ENCODE measurements at places on chromosomes 16 and 17.

- no peak for DNase-seq
Observed at GRCh38 chr16:84508502-84508901, 4.0 kb upstream of the MEAK7 start.

DNA sequence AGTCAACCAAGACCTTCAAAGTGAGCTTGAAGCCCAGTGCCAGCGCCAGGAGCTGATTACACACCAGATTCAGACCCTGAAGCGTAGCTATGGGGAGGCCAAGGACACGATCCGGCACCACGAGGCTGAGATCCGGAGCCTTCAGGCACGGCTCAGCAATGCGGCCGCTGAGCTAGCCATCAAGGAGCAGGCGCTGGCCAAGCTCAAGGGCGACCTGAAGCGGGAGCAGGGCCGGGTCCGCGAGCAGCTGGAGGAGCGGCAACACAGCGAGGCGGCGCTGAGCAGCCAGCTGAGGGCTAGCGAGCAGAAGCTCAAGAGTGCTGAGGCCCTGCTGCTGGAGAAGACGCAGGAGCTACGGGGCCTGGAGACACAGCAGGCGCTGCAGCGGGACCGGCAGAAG is 42.0 kb downstream of the PLD6 start:
- DNase-seq = no peak

- DNase-seq = no peak
Observed at GRCh38 chr16:81852347-81852746, 73.3 kb downstream of the PLCG2 start.

- no peak for DNase-seq
Observed at GRCh38 chr16:19963301-19963700, 78.7 kb upstream of the GPRC5B start.

- no peak for DNase-seq
Observed at GRCh38 chr16:23016368-23016767, 132.9 kb downstream of the USP31 start.

GRCh38 chr17:79355165-79355564 is 255.7 kb downstream of the RBFOX3 start:
- DNase-seq = no peak

GRCh38 chr17:19955099-19955498 is 22.5 kb downstream of the AKAP10 start:
- DNase-seq = no peak

- peak; percentile 23 for DNase-seq
Observed at GRCh38 chr17:15238057-15238456, 27.1 kb downstream of the PMP22 start.

DNA sequence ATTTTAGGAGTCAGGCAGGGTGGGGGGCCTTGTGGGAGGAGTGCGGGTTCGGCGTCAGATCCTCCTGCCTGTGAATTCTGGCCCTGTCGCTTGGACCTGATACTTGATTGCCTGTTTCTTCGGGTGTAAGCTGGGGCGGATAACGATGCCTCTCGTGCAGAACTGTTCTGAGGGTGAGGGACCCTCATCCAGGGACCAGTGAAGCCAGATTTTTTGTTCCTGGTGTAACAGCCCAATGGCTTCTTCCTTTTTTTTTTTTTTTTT is 1.3 kb downstream of the TBCD start:
- no peak for DNase-seq

GRCh38 chr17:28505986-28506665 is at the start of gene FOXN1:
Gene FOXN1, plus strand, starts transcription at chr17:28506348. Its CDS starts 17,622 bp downstream, at chr17:28523970.
- no peak for DNase-seq

DNA sequence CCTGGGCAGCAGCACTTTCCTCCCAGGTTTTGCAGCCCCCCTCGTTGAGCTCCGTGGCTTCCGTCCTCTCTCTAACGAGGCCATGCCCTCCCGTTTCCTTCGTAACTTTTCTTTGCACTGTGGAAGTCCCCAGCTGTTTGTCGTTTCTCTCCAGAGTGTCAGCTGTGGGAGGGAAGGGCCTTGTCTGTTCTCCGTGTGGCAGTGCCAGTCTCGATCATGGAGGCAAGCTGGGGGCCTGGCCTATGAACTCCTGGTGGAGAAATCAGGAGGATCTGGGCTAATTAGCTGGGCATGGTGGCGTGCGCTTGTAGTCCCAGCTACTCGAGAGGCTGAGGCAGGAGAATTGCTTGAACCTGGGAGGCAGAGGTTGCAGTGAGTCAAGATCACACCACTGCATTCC is 28.3 kb downstream of the TBCD start:
- DNase-seq = no peak

GRCh38 chr16:15466131-15466530 is 31.7 kb downstream of the BMERB1 start:
- no peak for DNase-seq

GRCh38 chr16:12340151-12340733 is 363.7 kb downstream of the SNX29 start:
- peak; percentile 29 for DNase-seq

- DNase-seq = peak; percentile 79
Observed at GRCh38 chr17:40071313-40072039, 8.7 kb downstream of the THRA start.

DNA sequence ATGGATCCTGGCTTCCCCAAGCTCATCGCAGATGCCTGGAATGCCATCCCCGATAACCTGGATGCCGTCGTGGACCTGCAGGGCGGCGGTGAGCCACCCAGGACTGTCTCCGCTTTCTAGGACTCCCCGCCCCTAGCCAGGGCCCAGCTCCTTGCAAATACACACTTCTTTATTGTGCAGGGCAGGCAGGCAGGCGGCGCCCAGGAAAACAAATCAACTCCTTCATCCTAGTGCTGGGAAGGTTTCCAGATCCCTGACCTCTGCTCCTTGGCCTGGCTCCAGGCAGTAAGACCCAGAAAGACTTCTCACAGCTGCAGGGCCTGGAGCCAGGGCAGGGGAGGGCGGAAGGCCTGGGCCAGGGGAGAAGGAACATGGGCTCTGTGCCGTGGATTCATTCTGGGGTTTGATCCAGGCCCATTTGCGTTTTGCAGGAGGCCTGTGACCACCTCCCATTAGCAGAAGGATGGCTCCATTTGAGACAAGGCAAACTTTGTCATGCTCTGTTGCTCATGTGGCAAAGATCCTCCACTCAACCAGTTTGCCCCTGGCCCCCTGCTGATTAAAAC is 6.0 kb upstream of the LPCAT2 start:
- DNase-seq = no peak

- DNase-seq = no peak
Observed at GRCh38 chr17:9298135-9298534, 276.8 kb downstream of the NTN1 start.

DNA sequence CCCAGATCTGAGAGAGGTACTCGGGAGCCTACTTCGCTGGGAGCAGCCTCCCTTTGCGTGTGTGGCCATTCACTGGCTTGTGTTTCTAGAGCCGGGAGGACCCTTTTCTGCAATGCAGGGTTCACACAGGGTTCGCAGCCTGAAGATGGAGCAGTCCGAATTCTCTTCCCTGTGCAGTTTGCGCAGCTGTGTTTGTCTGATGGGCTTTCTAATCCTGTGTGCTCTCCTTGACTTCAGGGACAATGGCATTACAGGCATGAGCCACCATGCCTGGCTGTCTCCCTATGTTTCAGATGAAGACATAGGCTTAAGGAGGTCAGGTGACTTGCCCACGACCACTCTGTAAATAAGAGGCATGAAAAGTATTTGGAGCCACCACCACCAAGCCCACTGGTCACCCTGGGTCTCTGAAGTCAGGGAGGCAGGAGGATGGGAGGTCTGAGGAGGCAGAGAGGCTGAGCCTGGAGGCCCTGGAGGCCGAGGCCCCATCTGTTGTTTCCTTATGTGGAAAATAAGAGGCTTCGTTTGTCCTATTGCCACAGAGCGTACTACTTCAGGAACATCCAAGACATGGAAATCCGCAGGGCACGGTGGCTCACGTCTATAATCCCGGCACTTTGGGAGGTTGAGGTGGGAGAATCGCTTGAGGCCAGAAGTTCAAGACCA is 5.0 kb upstream of the STH start:
- DNase-seq = no peak

DNA sequence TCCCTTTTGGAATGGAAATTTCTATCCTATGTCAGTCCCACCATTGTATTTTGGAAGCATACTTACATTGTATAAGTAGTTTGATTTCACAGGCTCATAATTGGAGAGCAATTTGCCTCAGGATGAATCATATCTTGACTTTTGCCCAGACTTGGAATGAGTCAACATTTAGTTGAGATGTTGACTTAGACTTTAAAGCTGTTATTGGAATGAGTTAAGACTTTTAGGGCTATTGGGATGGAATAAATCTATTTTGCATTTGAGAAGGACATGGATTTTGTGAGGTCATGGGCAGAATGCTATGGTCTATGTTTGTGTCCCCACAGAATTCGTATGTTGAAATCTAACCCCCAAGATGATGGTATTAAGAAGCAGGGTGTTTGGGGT is 12.2 kb upstream of the ZNF594 start:
- DNase-seq = no peak

- DNase-seq = no peak
Observed at GRCh38 chr17:79624718-79625478, 14.0 kb upstream of the RBFOX3 start.

DNA sequence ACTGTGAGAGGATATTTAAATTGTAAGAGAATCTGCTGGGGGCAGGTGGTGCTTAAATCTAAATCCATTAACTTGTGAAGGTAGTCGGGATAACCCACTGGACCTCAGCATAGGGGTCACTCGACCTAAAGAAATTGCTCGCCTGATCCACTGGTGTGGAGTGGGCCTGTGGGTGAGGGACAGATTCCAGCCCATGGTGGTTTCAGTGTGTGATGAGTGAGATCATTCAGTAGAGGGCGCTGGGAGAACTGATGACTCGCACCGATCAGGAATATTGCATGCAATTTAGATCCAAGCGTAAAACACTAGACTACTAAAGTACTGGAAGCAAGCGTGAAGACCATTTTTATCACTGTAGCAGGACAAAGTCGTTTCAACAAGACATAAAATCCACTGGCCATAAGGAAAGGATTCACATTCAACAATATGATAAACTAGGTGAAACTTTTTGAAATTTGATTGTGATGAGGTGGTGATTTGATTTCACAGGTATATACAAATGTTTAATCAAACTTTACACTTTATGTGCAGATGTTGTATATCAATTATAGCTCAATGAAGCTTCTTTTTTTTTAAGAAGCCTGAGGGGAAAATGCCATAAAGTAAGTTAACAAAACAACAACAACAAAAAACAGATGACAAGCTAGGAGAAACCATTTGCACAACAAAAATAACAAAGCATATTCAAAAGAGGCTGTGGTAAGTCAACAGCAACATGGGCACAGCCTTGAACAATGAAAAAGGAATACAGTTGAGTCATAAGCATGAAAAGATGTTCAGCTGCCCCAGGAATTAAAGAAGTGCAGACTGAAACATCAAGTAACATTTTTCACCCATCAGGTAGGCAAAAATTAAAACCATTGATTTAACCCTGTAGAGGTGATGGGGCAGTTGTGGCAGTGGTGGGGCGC is 7.5 kb upstream of the TMEM170A start:
- peak; percentile 73 for DNase-seq

- DNase-seq = no peak
Observed at GRCh38 chr16:85872734-85873133, 26.2 kb upstream of the IRF8 start.

- DNase-seq = no peak
Observed at GRCh38 chr17:68094481-68095078, 59.0 kb downstream of the KPNA2 start.

DNA sequence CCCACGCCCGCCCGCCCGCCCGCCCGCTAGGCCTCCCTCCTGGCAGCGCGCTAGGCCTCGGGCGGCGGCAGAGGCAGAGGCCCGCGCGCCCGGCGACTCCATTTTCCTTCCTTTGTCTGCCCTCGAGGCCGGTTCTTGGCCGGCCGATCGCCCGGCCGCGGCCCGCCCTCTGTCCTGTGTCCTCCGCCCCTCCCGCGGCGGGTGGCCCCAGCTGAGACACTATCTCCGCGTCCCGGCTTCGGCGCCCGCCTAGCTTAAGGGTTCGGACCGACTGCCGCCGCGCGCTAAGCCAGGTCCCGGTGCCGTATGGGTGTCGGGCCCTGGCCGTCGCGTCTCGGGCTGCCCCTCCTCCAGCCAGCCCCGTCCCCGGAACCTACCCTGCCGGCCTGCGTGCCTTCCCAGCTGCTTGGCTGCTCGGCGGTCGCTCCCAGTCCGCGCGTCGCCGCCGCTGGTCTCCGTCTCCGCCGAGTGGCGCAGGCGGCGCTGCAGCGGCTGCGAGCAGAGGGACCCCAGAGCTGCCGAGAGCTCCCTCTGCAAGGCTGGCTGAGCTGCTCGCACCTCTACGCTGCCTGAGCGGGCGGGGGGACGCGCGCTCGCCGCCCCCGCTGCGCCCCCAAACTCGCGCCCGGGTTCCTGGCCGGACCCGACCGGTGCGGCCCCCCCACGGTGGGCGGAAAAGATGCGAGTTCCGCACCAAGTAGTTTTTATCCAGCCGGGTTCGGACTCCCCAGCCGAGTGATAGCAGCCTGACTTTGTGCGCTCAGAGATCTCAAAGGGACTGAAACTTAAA is 787 bp downstream of the CTCF start:
- DNase-seq = peak; percentile 59

DNA sequence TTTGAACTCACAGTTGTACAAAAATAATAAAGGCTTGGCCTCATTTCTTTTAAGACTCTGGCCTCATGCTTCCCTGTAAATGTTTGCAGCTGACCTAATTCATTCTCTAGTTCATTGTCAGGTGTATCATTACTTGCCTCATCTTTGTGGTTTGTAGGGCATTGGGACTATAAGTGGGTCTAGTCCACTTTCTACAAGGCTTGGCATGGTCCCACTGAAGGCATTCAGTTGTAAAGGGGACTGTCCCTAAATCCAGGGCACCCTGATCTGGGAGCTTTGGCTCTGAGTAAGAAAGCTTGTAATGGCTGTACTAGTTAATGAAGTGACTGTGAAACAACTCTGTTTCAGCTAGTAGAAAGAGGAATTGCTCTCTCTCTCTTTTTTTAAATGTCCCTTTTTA is 2.7 kb downstream of the KCTD2 start:
- no peak for DNase-seq

- no peak for DNase-seq
Observed at GRCh38 chr16:9778849-9779248, 403.4 kb downstream of the GRIN2A start.
